Esophagus squamous epithelium (tissue), 5 donors: ENCODE measurements at places on chromosomes 4 and X.

DNA sequence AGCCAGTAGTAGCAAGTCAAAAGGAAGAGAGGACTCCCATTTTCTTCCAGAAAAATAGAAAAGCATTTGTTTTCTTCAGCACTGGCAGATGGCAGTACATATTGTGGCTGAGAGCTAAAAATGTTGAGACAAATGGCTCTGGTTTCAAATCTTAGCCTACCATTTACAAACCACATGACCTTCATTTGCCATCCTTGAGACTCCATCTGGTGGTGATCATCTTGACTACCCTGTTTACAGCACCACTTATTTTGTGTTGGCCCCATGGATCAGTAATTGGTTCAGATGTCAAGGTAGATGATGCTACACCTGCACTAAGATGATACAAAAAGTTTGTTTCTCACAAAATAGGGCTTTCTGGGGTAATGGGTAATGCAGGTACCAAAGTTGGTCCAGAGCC lies 951.8 kb upstream of the IGFBP7 start:
- H3K36me3 ChIP-seq = no peaks in the 10 kb centered on the region
- H3K4me1 ChIP-seq = no peaks in the 10 kb centered on the region
- H3K4me3 ChIP-seq = no peak overlapping the region

GRCh38 chr4:53511014-53511413 lies 80.3 kb downstream of the LNX1 start:
- H3K4me3 ChIP-seq = no peak overlapping the region
- no peak overlapping the region for H3K27ac ChIP-seq
- H3K27me3 ChIP-seq = no peaks in the 10 kb centered on the region
- H3K4me1 ChIP-seq = peaks cover 10% of the 10 kb centered on the region
- DNase-seq = no peak

- no peak overlapping the region for H3K27ac ChIP-seq
- no peak overlapping the region for H3K4me3 ChIP-seq
- DNase-seq = peak; percentile 1
These were observed 35.0 kb downstream of the FBXW7 start for GRCh38 chr4:152500800-152501434.

DNA sequence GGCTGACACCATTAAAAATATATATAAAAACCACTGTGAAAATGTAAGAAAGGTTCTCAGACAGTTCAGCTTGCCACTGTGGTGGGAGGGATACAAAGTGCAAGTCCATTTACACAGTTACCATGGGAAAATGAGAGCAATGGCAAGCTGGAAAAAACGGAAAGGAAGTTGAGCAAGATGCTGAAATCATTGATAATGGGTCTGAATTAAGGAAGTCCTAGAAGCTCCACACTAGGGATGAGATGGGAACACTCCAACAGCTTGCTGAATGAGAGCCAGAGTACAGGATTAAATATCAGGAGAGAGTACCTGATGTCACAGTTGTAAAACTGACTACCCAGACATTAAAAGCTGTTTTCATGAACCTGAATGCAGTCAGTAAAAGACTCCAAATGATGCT lies 218.6 kb downstream of the PRDM5 start:
- no peaks in the 10 kb centered on the region for H3K4me1 ChIP-seq
- no peak overlapping the region for H3K4me3 ChIP-seq
- H3K27ac ChIP-seq = no peak overlapping the region
- no peak for DNase-seq
- H3K36me3 ChIP-seq = no peaks in the 10 kb centered on the region

- H3K27me3 ChIP-seq = no peaks in the 10 kb centered on the region
- H3K36me3 ChIP-seq = no peaks in the 10 kb centered on the region
- H3K4me1 ChIP-seq = peaks cover 24% of the 10 kb centered on the region
- no peak for DNase-seq
These were observed 252.3 kb downstream of the ARHGAP10 start for GRCh38 chr4:147984065-147984777.
